Activated CD4-positive, alpha-beta T cell treated with anti-CD3 and anti-CD28 coated beads, Interleukin-2, amount 10 ng/mL, durations not matched to agents 24 days and 14 days (primary cell): ENCODE measurements at places on chromosomes 4 and X.

DNA sequence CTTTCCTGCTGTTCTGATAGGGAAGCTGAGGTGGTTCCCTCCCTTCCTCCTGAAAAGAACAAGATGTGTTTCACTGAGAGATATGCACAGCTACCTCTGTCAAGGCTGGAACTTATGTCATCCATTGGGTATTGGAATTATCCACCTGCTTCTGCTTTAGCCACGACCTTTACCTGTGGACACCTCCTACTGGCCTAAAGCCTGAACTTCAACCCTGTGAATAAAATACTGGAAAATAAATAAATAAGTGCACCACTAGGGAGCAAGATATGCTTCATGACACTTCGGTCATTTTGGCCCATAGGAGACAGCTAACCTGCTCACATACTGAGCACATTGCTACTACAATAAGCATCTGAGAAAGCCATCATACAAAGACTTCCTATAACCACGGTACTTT lies 419.9 kb upstream of the NWD2 start:
- no peak for DNase-seq

DNA sequence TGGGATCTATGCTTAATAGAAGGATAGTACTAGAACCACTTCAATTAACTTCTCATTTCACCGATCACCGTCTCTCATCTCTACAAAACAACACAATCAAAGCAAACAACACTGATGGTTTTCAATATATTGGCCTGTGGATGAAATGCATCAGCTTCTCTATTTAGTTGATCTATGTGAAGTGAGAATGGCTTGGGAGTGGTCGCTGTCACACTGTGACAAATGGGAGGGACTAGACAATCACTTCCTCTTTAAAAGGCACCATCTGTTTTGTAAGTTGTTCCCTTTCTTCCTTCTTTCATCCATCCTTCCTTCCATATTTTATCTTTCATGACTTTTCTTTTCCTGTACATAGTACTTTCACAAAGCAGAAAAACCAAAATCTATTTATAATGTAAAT lies 23.9 kb upstream of the NWD2 start:
- no peak for DNase-seq

DNA sequence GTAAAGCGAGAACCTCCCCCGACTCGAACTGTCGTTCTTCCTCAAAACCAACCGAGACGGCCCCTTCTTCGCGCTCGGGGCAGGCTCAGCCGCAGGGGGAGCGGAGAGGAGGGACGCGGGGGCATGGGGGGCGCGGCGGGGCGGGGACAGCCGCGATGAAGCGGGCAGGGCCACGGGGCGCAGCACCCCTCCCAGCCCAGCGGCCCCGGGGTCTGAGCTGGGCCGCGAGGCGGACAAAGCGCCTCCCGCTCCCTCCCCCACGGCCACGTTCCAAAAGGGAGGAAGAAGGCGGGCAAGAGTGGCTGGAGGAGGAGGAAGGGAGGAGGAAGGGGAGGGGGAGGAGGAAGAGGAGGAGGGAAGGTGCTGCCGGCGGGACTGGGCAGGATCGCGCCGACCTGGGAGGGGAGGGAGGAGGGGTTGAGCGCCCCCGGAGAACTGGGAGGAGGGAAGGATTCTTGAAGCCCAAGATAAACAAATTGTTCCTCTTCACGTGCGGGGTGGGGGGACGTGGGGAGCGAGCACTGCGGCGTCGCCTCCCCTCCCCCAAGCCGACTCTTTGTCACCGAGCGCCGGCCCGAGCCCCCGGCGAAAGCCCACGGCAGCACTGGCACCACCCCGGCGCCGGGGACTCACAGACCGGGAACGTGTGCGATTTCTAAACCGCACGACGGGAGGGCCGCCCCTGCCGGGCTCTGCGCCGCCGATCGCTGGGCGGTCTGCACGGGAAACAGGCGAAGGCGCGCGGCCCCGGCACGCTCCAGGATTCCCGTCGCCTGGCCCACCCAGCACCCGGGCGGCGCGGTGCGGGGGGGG lies 2.9 kb downstream of the MAML3 start:
- DNase-seq = peak; percentile 90

- DNase-seq = no peak
These were observed 24.2 kb downstream of the TNIP2 start for GRCh38 chr4:2731907-2732317.

GRCh38 chr4:85725721-85726170 lies 250.8 kb downstream of the ARHGAP24 start:
- DNase-seq = no peak

DNA sequence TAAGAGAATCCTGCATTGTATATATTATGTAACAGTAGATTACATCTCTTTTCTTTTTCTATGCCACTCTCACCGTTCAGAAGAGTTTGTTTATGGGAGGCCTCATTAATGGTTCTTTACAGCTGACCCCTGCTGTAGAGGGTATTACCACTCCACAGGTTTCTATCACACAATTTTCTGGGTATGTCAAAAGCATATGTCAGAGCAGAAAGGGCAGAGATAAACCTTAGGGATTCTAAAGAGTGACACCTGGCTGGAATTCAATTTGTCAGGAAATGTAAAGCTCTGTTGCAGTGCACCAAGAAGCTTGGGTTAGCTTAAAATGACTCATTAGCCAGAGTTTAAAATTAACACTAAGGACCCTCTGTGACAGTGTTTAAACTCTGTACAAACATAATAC lies 658.7 kb downstream of the PCDH18 start:
- DNase-seq = no peak

DNA sequence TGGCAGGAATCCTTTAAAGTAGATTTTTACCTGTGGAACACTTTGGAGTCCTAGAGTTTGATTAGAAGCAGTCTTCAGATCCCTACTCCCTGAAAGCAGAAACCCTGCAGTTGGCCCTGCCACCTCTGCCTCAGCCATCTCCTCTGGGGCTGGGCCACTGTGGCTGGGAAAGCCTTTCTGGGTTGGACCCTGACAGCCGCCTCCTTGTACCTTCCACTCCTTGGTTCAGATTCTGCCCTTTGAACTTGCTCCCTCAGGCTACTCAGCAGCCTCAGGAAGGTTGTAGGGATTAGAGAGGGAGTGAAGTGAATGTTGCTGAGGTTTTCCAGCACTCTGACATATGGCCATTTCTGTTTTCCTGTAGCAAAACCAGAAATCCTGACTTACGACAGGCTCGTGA lies 65.5 kb downstream of the KIT start:
- DNase-seq = no peak

GRCh38 chr4:94689155-94689860 lies 68.4 kb upstream of the BMPR1B start:
- no peak for DNase-seq

DNA sequence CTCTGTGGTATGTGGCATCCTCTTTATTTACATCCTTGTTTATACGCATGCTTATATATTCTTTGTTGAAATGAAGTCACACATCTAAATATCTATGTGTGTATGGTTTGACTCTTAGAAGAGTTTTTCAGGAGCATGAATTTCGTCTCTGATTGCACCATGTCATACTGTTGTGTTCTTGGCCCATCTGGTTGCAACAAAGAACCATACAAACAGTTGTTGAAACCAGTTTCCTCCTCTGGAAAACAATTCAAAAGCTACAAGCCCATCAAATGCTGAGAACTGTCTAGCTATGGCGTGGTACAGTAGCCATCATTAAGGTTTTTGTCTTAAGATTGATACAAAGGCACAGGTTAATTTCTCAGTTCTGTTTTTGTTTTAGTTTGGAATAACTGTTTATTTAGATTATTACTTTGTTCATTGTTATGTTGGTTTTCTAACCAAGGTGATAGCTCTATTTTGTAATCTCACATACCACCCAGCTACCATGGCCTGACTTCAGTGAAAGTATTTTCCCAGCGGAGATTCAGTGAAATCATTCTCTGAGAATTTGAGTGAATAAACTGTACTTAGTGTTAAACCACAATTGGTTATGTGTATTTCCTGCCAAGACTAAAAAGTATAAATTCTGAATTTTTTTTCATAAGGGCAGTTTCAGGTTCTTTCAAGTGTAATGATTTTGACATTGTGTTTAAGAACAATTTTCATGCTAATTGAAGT lies 91.0 kb downstream of the ARHGAP24 start:
- no peak for DNase-seq

DNA sequence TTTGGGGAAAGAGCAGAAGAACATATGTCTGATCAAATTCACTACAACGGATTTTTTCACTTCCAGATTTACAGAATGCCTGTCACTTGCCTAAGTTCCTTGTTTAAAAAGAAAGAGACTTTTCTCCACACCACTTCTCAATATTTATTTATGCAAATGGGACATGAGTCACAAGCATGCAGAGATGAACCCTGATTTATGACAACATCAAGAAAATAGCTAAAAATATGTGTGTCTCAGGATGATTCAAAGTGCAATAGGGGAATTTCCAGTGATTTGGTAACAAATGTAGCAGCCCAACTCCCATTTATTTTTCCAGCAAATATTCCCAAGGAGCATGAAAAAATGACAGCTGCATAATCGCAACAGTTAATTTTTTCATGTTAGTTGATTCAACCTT lies 180.4 kb upstream of the FAT1 start:
- DNase-seq = no peak

GRCh38 chr4:101813604-101814003 lies 23.1 kb downstream of the BANK1 start:
- no peak for DNase-seq

GRCh38 chr4:40948014-40948413 lies 198.3 kb downstream of the NSUN7 start:
- no peak for DNase-seq

DNA sequence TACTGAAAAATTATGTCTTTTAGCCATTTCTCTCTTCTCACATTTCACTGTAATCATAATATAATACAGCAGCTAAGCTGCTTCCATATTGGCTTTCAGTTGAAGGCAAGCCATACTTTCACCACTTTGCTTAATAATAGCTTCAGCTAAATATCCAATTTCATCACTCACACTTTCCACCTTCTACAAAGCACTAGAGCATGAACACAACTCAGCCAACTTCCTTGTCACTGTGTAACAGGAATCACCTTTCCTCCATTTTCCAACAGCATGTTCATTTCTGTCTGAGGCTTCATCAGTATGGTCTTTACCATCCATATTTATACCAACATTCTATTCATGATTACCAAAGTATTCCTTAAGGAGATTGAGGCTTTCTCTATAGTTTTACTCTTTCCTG lies 219.8 kb upstream of the CTSO start:
- DNase-seq = no peak

DNA sequence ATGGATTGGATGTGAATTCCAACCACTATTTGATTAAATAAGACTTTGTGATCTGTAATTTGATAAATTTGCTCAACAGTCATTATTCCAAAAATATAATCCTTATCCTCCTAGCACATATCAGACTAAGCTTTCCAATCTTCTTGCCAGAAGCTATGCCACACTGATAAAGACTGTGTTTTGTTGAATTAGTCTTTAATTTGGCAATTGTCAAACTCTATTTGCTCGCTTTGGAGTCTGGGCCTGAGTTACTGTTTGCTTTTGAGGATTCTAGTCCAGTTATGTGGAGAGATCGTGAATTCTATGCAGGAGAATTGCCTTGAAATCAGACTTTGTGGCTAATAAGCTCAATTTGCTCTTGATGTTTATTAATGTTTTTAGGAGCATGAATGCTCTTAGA lies 10.9 kb upstream of the RNF150 start:
- no peak for DNase-seq

DNA sequence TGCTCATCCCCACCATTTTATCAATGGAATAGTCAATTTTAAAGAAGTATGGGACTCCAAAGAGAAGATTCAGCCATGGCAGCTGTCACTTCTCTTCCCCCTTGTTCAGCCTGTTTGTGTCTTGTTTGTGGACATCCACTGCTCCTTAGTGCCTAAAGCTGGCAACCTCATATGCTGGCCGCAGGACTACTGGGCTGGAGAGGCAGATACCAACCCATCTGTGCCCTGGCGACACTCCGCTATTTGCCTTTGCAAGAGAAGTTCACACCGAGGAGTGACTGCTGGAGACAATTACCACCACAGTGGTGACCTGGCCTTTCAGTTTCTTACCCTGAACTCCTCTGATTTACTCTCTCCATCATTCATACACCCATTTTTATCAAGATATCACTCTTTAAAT lies 64.3 kb downstream of the NHSL2 start:
- DNase-seq = no peak

DNA sequence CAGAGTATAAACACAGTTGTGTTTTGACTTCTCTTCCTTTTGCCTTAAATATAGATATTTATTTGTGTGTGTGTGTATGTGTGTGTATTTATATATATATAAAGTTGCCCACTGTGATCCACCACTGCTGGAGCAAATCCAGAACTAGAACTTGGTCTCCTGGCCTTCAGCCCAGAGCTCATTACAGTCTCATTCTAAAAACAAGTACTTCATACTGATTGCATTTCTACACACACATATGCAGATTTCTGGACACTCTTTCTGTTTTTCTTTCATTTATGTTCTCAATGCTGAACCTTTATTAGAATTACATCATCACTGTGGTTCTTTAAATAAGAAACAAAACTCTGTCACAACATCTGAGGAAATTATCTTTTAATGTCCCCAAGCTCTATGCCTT lies 381 bp downstream of the TXK start:
- DNase-seq = no peak

GRCh38 chr4:78611215-78611558 lies 59.6 kb downstream of the ANXA3 start:
- DNase-seq = no peak

- DNase-seq = no peak
These were observed 62.4 kb upstream of the PPARGC1A start for GRCh38 chr4:23952258-23952657.

DNA sequence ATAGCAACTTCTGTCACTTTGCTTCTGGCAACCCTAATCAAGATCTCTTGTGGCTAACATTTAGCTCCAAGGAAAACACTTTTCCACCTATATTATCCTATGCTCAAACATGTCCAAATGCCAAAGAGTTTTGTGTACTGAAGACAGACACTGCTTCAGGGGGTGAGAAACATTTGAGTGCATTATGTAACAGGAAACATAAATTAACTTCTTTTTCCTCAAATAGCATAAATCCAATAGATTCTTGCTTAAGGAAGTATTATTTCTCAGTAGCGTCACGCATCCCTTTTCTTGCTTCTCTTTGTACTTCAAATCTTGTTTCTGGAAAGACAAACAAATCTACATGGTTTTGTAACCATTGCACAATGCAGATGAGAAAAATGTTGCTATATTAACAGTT lies 839.1 kb downstream of the GLUD2 start:
- DNase-seq = no peak

GRCh38 chr4:123133397-123134050 lies 211.1 kb upstream of the NUDT6 start:
- DNase-seq = no peak

GRCh38 chr4:119135721-119136121 lies at the start of gene MYOZ2:
TSS of gene MYOZ2 (plus strand) at chr4:119135832. CDS start at chr4:119136526, 694 bp downstream.
- DNase-seq = no peak

GRCh38 chr4:141330616-141331015 lies 109.9 kb downstream of the ZNF330 start:
- DNase-seq = no peak

- DNase-seq = no peak
These were observed 27.5 kb upstream of the CXCL13 start for GRCh38 chr4:77578145-77578544.

DNA sequence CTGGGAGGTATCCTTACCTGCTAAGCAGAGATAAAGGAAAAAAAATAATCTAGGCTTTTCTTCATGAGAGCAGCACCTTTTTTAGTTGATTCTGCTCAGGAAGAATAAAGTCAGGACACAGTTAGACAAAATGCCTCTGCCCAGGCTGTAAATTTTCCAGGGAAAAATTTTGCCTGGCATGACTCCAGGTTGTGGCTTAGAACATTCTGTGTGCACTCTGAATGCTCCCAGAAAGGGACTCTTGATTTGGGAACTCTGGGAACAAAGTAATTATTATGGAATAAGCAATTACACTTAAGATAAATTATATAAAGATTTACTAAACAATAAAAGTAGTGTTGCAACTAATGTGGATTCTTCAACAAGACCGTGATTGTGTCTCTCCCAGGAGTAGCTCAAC lies 826.2 kb upstream of the TENM3 start:
- no peak for DNase-seq

- DNase-seq = no peak
These were observed 244.6 kb upstream of the BOD1L1 start for GRCh38 chr4:13872155-13872554.
